Thyroid gland (tissue), 4 donors: ENCODE measurements at places on chromosomes 11 and 22. TPM values are rescaled to one million over a fixed set of nuclear protein-coding genes. Genes with fewer than 3 reads are reported as not detected.

Gene PNPLA5
- total RNA-seq, result not detected

Gene GAB4
- not detected for total RNA-seq

GRCh38 chr11:20470348-20470747 lies 82.8 kb downstream of the PRMT3 start:
- no peak for DNase-seq

GRCh38 chr11:36162883-36163434 lies 126.3 kb downstream of the COMMD9 start:
- no peak for DNase-seq

Gene PKP3
- total RNA-seq, result 58.4 TPM

DNA sequence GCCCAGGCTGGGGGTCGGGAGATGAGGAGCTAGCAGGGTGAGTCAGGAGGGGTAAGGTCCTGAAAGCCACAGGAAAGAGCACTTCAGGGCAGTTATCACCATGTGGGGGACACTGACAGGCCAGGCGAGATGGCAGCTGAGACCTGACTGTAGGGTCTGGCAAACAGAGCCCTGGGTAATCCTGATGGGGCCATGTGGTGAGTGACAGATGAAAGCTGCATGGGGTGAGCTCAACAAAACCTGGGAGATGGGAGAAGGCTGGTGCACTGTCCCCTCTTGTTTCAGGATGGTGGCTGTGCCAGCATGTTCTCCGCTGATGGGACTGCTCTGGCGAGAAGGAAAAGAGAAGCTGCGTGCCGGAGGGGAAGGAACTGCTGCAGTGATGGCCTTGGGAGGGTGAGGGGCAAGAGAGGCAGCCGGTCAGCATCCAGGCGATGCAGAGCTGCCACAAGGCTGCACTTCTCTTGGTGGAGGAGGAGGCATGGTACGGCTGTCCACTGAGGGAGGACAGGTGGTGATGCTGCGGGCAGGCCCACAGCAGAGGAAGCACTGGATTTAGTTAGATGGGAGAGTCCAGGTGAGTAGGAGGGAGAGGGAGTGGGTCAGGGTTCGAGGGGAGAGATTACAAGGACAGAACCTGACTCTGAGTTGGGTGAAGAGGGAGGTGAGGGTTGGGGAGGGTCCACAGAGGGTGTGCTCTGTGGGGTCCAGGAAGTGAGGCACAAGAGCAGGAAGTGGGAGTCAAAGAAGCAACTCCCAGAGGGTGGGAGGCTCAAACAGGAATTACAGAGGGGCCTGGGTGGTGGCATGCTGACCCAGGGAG lies 3.8 kb downstream of the TOP3B start:
- DNase-seq, result no peak

Gene ARAP1
- 90.3 TPM for total RNA-seq

DNA sequence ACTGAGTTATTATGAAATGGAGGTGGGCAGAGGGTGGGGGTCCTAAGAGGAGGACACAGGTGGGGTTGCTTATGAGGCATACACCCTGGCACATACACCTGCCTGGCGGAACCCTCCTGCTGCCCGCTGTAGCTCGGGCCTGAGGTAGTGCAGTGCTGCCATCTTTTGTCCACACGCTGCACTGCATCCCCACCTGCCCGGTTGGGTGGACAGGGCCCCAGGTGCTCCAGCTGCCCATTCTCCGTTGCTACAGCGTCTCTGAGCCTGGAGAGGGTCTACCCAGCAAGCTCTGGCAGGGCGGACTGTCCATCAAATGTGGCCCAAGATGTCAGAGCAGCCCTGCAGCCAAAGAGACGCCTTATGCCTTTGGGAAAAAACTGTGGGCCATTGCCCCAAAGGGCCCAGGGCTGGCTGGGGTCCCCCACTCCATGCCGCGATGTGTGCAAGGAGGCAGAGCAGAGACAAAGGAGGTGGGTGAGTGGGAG lies 131.2 kb downstream of the BUD13 start:
- peak; percentile 59 for DNase-seq
